Hair follicle dermal papilla cell (primary cell): ENCODE measurements at places on chromosomes 6 and 20. TPM values are rescaled to one million over a fixed set of nuclear protein-coding genes. Genes with fewer than 3 reads are reported as not detected.

The HLA-DOA gene
- total RNA-seq: 0.49 and 0.65 TPM in 2 replicates

The SRMS gene
- total RNA-seq: not detected in 2 replicates

The IMPG1 gene
- not detected in 2 replicates for total RNA-seq

The MRAP2 gene
- 0.12 and 0.32 TPM in 2 replicates for total RNA-seq

The TCP11 gene
- 0.49 and 1.1 TPM in 2 replicates for total RNA-seq

The HTR1E gene
- total RNA-seq: not detected in 2 replicates

The SOX18 gene
- 0.16 and 0.24 TPM in 2 replicates for total RNA-seq

The FGD2 gene
- not detected in 2 replicates for total RNA-seq

The TRIM10 gene
- not detected in 2 replicates for total RNA-seq

The PPP1R16B gene
- not detected in 2 replicates for total RNA-seq

The ID1 gene
- total RNA-seq: 17.8 and 26.0 TPM in 2 replicates
